ENCODE measurements at places on chromosomes 1 and 21.
A peak's percentile ranks its signal among the peaks of the same experiment; 100 is the strongest.

DNA sequence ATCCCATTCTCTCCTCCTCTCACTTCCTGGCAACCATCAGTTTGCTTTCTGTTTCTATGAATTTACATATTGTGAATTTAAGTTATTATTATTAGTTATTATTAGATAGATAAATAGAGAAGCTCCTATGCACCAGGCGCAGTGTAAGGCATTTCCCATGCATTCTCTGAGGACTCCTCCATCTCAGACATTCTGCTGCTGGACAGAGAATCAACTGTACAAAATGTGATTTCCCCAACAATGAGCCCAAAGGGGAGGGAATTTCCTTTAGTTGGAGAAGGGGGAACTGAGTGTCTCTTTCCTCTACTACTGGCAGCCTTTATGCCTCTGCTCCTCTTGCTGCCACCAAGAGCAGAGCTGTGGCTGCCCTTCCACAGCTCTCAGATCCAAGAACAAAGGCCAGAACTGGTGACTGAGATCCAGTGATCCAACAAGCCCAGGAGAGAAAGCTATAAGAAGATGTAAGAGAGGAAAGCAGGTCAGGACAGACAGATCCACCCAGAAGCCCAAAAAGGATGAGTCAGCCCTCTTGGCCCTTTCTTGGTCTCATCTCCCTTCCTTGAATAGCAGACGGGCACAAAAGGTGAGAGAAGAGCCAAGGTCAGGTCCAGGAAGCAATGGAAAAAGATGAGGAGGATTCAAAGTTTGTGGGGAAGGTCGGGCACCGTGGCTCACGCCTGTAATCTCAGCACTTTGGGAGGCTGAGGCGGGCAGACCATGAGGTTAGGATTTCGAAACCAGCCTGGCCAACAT, 3.5 kb upstream of the IVL start:
- DNase-seq: no peak

DNA sequence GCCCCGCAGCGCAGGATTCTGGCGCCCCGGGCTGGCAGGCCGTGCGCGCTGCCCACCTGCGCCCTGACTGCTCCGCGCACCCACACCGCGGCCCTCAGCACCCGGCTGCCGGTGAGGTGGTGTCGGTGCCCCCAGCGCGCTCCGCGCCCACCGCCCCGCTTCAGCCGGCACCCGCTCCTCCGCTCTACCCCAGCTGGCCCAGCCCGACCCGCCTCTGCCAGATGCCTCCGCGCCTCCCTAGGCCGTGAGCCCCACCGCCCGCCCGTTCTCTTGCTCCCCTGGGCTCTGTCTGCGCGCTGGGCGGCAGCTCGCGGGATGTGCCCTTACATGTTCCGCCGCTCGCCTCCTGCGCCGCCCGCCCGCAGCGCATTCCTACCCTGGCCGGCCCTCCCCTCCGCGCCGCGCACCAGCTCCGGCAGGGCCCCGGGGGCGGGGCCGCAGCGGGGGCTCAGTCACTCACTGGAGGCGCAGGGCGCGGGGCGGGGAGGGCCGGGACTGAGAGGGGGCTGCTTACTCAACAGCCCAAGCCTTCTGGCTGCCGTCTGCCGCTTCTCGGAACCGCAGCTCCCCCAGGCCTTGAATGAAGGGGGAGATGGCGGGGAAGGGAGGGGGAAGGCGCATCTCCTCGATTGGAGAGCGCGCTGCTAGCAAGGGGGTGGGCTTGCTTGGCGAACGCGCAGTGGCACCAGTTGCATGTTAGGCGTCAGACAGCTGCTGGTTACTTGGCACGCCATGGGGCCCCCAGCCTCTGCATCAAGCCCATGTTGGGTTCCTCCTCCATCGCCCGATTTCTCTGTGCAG, at the start of gene PHLDA3:
Gene PHLDA3, minus strand, starts transcription at position 345 of the 801 bp plus-strand sequence. CDS start 402 bp downstream, outside the sequence.
- DNase-seq: peak; percentile 94

GRCh38 chr1:113247782-113248181, 142.5 kb upstream of the MAGI3 start:
- DNase-seq: no peak

- no peak for DNase-seq
Measured at GRCh38 chr1:199298825-199299224, 660.0 kb downstream of the PTPRC start.

DNA sequence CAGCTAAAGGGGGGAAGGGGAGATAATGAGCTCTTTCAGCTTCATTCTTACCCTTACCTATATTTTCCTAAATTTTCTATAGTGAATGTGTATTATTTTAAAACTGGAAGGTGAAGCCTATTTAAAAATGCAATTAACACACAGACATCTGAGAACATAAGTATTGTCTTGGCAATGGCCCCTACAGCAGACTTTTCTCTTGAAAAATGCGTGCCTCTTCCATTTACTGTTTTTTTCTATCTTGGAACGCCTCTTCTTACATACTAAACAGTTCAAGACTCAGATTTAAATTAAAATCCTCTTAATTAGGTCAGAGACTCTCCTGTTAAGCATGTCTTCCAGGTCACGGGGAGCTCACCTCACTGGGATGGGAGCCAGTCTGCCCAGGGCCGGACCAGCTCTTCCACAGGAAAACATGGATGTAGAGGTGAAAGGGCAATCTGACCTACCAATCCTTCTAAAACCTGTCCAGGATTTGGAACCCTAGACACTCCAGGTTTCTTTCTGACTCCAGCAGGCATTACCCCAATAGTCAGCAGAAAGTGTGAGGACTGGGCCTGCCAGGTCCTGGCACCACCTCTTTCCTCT, 137.3 kb downstream of the ZNF281 start:
- DNase-seq: no peak

DNA sequence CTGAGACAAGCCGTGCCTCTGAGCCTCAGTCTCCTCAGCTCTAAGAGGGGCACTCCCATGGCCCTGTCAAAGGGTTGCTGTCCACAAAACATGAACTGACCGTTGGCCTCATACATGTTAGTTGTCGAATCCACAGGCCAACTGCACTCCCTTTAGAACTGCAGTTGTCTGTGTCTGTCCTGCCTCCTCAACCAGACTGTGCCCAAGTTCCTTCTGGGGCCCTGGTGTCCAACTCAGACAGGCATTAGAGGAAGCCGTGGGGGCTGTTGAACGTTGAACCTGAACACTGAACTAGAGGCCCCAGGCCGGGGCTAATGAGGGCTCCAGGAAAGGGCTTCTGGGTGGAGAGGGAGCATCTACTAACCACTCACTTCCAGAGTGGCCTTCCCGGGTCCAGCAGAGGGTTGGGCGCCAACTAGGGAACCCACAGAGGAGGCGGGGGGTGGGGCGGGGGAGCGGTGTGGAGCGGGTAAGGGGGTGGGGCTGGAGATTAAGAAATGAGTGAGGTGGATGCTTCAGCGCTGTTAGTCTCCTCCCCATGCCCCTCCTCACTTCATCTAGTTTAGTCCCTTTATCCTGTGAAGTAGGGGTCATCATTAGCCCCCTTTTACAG, at the start of gene RAB42:
Gene RAB42, plus strand, starts transcription at position 558 of the 613 bp plus-strand sequence. CDS start 247 bp downstream, outside the sequence.
- DNase-seq: peak; percentile 70

DNA sequence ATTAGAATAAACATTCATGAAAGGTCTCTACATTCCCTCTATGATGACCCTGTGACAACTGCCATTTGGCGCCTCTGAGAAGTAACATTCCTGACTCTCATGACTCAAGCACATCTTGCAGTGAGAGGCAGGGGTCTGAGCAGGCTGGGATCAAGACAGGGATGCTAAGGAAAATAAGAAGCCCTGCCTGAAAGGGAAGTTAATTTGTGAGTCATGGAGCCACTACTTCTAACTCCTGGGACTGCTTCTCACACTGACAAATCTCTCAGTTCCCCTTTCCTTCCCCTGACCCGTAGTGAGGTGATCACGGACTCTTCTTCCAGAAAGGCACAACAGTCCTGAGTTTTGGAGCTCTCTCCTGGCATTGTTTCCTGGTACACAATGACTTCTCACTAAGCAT, 231.9 kb downstream of the TNR start:
- DNase-seq: no peak

DNA sequence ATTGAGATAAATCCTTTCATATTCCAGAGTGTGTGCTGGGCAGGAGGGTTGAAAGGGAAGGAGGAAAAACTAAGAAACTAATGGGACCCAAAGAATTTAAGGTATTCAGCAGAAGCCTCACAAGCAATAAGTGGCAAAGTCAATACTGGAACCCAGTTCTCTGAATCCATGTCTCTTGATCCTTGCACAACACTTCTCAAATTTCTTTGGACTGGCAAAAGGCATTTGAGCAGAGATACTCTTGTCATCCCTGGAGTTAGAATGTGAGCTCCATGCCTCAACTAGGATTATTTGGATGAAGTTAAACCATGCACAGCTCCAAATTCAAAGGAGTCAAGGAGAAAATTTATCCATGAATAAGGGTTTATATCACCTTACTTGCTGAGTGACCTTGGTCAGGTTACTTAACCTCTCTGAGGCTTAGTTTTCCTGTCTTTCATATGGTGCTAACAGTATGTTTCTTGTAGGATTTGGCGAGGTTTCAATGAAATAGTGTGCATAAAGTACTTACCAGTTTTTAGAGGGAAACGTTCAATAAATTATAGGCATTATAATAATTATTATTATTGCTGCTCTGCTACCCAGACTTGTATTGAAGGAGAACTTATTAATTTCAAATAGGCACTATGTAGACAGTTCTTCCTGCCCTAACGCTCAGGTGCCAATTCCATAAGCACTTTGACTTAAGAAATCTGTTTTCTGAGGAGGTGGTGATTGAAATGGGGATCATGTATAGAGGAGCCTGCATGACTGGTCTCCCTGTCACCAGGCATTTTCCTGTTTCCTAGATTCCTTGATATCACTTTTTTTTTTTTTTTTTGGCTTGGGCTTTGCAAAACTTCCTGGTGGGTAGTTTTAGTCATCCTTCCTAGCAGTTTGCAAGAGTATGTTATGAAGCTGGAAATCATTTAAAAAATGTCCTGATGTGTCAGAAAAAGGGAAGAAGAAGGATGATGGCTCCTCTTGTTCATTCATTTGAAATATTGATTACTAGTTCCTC, 125.0 kb upstream of the JUN start:
- DNase-seq: peak; percentile 66

DNA sequence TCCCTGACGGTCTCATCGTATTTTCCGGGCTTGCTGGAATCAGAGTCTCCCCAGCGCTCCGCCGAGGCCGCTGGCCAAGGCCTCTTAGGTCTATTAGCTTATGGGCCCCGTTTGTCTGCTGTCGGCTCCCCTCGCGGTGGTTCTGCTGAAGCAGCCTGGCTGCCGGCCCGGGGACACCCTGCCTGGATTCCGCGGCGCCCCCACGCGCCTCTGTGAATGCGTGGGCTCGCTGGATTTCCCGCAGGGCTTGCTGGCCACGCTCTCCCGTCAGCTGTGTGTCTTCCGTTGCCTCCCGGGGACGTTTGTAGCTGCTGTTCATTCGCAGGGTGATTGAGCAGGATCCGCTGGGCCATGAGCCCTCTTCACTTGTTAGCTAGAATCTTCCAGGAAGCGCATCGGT, 8.4 kb downstream of the LRRC3 start:
- no peak for DNase-seq

Data from AG20443 (cell line).